Midbrain (tissue), 1 donor: ENCODE measurements at places on chromosomes 11 and 22.

- DNase-seq: no peak
These were observed 15.5 kb downstream of the NEU3 start for GRCh38 chr11:75004215-75004614.

GRCh38 chr22:37219533-37219932 is 7.3 kb upstream of the SSTR3 start:
- no peak for DNase-seq

DNA sequence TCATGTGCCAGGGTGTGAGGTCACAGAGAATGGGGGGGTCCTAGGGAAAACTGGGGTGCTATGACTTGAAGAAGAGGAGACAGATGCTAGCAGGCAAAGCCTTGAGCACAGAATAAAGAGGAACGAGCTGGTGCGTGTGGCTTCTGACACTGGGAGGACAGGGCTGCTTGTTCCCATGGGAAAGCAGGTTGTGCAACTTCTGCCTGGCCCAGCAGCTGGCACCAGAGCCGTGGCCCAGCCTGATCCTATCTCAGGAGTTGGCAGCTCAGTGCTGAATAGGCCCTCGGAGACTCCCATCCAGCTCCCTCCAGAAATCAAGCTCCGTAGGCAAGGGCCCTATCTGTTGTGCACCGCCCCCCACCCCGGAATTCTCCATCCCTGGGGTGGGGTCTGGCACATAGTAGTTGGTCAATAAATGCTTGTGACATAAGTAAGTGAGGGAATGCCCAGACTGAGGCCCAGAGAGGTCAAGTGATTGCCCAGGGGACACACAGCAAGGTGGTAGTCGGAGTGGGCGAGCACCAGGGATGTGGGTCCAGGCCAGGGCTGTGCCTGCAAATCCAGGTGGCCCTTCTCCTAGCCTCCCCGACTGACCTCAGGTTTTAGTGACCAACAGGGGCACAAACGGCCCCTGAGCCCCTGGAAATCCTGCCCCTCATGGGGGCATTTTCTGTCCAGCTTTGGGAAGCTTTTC is 19.5 kb upstream of the FADD start:
- DNase-seq: no peak

GRCh38 chr11:101741479-101742175 is 157.8 kb upstream of the TRPC6 start:
- no peak for DNase-seq

DNA sequence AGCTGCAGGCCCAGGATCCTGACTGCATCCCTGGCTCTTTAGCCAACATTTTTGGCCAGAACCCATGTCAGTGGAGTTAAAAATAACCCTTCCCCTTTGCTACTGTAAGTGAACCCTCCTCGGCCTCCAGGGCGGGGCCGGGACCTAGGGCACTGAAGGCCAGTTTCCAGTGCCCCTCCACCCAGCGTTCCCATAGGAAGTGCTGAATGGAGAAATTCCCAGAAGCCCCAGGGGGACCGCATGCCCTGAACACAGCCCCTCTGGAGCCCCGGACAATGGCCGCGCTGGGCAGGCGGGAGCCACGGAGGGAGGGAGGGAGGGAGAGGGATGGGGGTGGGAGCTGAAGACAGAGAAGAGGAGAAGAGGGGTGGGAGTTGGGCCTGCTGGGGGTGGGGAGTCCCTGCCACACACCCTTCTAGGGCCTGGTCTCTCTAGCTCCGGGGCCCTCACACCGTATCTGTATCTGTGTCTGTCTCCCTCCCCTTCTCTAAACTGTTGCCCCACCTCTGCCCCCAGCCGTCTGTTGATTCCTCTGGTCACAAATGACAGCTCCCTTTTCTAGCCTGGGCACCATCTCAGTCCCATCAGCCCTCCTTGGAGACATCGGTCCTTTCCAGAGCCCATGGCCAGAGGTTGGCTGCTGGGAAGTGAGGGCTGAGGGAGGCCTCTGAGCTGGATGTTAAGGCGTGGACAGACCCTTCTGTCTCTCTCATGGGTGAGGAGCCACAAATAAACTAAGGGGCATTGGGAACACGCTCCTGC is 10.9 kb downstream of the PDGFB start:
- DNase-seq: no peak

DNA sequence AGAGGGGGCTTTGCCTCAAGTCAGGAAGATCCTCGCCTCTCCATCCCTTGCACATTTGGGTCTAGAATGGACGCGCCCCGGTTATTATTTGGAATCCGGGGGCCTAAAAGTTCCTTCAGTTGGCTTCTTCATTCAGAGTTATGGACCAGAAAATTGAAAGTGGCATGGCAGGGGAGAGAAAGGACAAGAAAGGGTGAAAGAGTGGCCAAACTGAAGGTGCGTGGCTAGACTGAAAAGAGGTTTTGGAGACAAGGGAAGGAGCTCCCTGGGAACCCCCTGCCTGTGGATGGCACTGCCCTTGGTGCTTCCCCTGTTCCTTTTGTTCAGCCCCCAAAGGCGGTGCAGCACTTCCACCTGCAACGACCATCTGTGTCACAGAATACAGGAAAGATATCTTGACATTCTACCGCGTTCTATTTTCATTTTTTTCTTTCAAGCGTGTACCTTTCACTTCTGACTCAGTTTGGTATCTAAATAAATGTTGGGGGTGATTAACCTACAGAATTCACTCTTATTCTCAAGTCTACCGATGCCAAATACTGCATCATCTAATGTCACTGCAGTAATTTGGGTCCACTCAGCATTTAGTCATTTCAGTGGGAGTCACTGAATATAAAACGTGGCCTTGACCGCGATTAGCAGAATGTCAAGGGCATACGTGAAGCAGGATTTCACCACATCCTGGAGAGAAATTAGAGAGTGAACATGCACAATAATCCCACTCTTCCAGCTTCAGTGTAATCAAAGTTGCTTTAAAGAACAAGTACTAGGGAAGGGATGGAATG is 88.1 kb upstream of the ARHGAP32 start:
- DNase-seq: no peak
